ENCODE measurements at places on chromosomes 13 and 19. TPM values are rescaled to one million over a fixed set of nuclear protein-coding genes. Genes with fewer than 3 reads are reported as not detected.

The ICAM5 gene
- polyA plus RNA-seq: 2.3 TPM

The TSHZ3 gene
- 2.4 TPM for polyA plus RNA-seq

The IGFL1 gene
- polyA plus RNA-seq: not detected

The RNU6-9 gene
- polyA plus RNA-seq: not detected

The MYH14 gene
- polyA plus RNA-seq: not detected

The LILRB4 gene
- polyA plus RNA-seq: not detected

The IGFL3 gene
- polyA plus RNA-seq: not detected

The LHB gene
- polyA plus RNA-seq: not detected

The CEACAM16 gene
- not detected for polyA plus RNA-seq

The TEAD2 gene
- polyA plus RNA-seq: 1.0 TPM

The OR7C1 gene
- polyA plus RNA-seq: not detected

The MIR17HG gene
- 1.3 TPM for polyA plus RNA-seq

Data from neural cell (in vitro differentiated cells).